ENCODE measurements at places on chromosomes 11 and 22.

- peak; percentile 47 for DNase-seq
Observed at GRCh38 chr11:94519478-94520084, 7.3 kb downstream of the C11orf97 start.

DNA sequence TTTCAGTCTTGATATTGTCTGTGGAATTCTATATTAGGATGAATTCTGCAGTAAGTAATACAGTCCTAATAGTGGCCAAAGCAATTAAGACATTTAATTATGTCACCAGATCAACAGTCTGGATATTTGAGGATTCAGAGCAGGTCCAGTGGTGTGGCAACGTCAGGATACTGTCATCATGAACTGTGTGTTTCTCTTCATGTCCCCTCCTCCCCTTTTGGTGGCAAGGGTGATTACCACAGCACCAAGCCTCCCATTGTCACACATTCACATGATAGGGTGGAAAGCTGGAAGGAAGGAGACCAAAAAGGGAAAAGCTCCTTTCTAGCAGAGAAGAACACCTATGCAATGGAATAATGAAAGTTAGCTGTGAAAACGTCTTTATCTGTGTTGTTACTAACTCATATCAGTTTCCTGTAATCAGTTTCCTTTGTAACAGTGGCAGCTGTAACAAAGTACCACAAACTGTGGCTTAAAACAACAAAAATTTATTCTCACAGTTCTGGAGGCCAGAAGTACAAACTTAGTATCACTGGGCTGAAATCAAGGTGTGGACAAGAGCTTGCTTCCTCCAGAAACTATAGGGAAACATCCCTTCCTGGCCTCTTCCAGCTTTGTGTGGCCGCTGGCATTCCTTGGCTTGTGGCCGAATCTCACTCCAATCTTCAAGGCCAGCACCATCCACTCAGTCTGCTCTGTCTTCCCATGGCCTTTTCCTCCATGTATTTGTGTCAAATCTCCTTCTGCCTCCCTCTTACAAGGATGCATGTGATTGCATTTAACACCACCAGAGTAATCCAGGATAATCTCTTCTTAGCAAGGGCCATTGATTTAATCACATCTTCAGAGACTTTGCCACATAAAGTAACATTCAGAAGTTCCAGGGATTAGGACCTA is 6.5 kb upstream of the RBM14 start:
- DNase-seq = no peak

DNA sequence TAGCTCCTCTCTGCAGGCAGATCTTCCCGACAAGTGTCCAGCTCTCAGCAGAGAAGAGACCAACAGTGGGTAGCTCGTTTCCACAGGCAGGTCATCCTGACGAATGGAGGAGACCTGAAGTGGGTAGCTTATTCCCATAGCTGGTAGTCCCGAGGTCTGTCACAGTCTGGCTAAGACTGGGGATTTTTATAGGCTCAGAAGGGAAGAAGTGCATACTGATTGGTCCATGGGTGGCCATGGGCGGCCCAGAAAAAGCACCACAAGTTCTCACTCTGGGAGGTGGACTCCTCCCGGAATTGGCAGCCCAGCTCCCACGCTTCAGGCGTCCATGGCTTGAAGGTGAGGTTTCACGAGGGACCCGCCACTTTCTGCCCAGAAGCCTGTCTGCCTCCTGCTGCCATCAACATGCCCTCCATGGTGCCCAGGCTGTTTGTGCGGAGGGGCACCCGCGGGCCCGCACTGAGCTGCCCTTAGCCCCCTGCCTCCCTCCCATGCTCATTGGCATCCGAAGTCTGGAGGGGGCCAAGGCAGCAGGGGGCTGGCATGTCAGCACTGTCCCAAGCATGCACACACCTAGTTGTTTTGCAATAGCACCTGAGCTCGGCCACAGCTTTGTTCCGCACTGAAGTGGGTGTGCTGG is 9.9 kb upstream of the MAP6 start:
- DNase-seq = no peak

GRCh38 chr22:24224468-24224867 is 20.4 kb downstream of the GGT5 start:
- no peak for DNase-seq

Data from HCEC 1CT (cell line).